HFFc6 (cell line): ENCODE measurements at places on chromosomes 12 and 14. TPM values are rescaled to one million over a fixed set of nuclear protein-coding genes. Genes with fewer than 3 reads are reported as not detected.

TBC1D30 gene
- total RNA-seq: 0.18 to 0.54 TPM in 2 of 3 replicates, not detected in the other

NFATC4 gene
- 79.7 to 82.5 TPM (median 81.9 TPM) in 3 replicates for total RNA-seq

KRT3 gene
- total RNA-seq: 0.11 TPM in 1 of 3 replicates, not detected in the others

TESPA1 gene
- total RNA-seq: not detected in 3 replicates

NPAS3 gene
- not detected in 3 replicates for total RNA-seq

IL22 gene
- not detected in 3 replicates for total RNA-seq

AJUBA gene
- 69.4 to 74.9 TPM (median 73.6 TPM) in 3 replicates for total RNA-seq

CCDC77 gene
- 7.7 to 11.8 TPM (median 10.0 TPM) in 3 replicates for total RNA-seq

C12orf76 gene
- total RNA-seq: 5.0 to 6.0 TPM (median 5.8 TPM) in 3 replicates

SYCP3 gene
- not detected in 3 replicates for total RNA-seq

TMEM52B gene
- 0.87 to 1.7 TPM (median 1.5 TPM) in 3 replicates for total RNA-seq

RNFT2 gene
- 6.3 to 11.9 TPM (median 7.1 TPM) in 3 replicates for total RNA-seq

ZNF891 gene
- 0.59 to 0.72 TPM (median 0.70 TPM) in 3 replicates for total RNA-seq

RAB21 gene
- 84.6 and 85.0 TPM in 2 replicates for total RNA-seq

NGDN gene
- total RNA-seq: 22.6 to 27.2 TPM (median 23.5 TPM) in 3 replicates

LHX5 gene
- not detected in 3 replicates for total RNA-seq

SLC25A47 gene
- not detected in 3 replicates for total RNA-seq

SDS gene
- not detected in 3 replicates for total RNA-seq

SPX gene
- not detected in 3 replicates for total RNA-seq

GPR137C gene
- 0.54 to 1.1 TPM (median 0.73 TPM) in 3 replicates for total RNA-seq

GSG1 gene
- 0.80 and 0.97 TPM in 2 replicates for total RNA-seq

OR6C2 gene
- total RNA-seq: not detected in 3 replicates

SLC6A12 gene
- not detected in 3 replicates for total RNA-seq

ZNF140 gene
- total RNA-seq: 6.5 to 9.1 TPM (median 6.8 TPM) in 3 replicates

RASSF8 gene
- 61.7 to 84.6 TPM (median 82.9 TPM) in 3 replicates for total RNA-seq

GNB3 gene
- total RNA-seq: 4.9 to 6.6 TPM (median 6.3 TPM) in 3 replicates

MYO1A gene
- not detected in 3 replicates for total RNA-seq

IFI27 gene
- 0.46 TPM in 1 of 2 replicates, not detected in the other for total RNA-seq

SMOC1 gene
- total RNA-seq: not detected in 3 replicates

IPO4 gene
- 78.4 and 85.2 TPM in 2 replicates for total RNA-seq

PRB2 gene
- not detected in 3 replicates for total RNA-seq

PTPRQ gene
- 2.6 and 3.3 TPM in 2 replicates for total RNA-seq

HOXC9 gene
- 0.15 to 1.4 TPM (median 0.39 TPM) in 3 replicates for total RNA-seq

NOVA1 gene
- not detected in 3 replicates for total RNA-seq

CRIP2 gene
- 6.7 to 21.9 TPM (median 7.4 TPM) in 3 replicates for total RNA-seq

GUCY2C gene
- total RNA-seq: not detected in 3 replicates

FOXA1 gene
- total RNA-seq: 0.36 to 7.0 TPM (median 0.69 TPM) in 3 replicates

WDHD1 gene
- 9.4 to 18.6 TPM (median 14.7 TPM) in 3 replicates for total RNA-seq

ASIC1 gene
- 1.6 to 2.0 TPM (median 2.0 TPM) in 3 replicates for total RNA-seq

FOXN4 gene
- total RNA-seq: not detected in 2 replicates

CCDC184 gene
- 0.53 to 0.59 TPM (median 0.58 TPM) in 3 replicates for total RNA-seq

KRT74 gene
- total RNA-seq: not detected in 3 replicates

GPR84 gene
- not detected in 2 replicates for total RNA-seq

NID2 gene
- 98.4 to 114 TPM (median 112 TPM) in 3 replicates for total RNA-seq

TOMM20L gene
- total RNA-seq: not detected in 3 replicates

LRRC10 gene
- not detected in 3 replicates for total RNA-seq

SLC7A8 gene
- total RNA-seq: 13.0 to 23.3 TPM (median 15.8 TPM) in 3 replicates

STK38L gene
- 8.0 to 11.4 TPM (median 9.6 TPM) in 3 replicates for total RNA-seq

KERA gene
- not detected in 3 replicates for total RNA-seq

TSPAN19 gene
- total RNA-seq: not detected in 3 replicates

ALDH1L2 gene
- total RNA-seq: 42.0 to 49.1 TPM (median 46.0 TPM) in 3 replicates

RPGRIP1 gene
- total RNA-seq: not detected in 3 replicates

COA8 gene
- total RNA-seq: 46.1 to 50.5 TPM (median 50.2 TPM) in 3 replicates

SLC2A13 gene
- 2.3 to 3.5 TPM (median 2.9 TPM) in 3 replicates for total RNA-seq

ZC2HC1C gene
- 0.69 to 1.4 TPM (median 1.3 TPM) in 3 replicates for total RNA-seq

NGB gene
- not detected in 2 replicates for total RNA-seq

SOAT2 gene
- 0.21 to 0.25 TPM (median 0.21 TPM) in 3 replicates for total RNA-seq

EML1 gene
- total RNA-seq: 10.3 and 20.1 TPM in 2 replicates

RASSF9 gene
- 0.02 to 0.06 TPM in 2 of 3 replicates, not detected in the other for total RNA-seq

VRTN gene
- total RNA-seq: not detected in 3 replicates
